ENCODE measurements at places on chromosomes 1 and 21. TPM values are rescaled to one million over a fixed set of nuclear protein-coding genes. Genes with fewer than 3 reads are reported as not detected.

The SLC5A9 gene
- polyA plus RNA-seq, result 0.08 TPM

The CD164L2 gene
- polyA plus RNA-seq, result 2.7 TPM

The OXCT2 gene
- not detected for polyA plus RNA-seq

The CDA gene
- polyA plus RNA-seq, result 44.9 TPM

The TDRD10 gene
- polyA plus RNA-seq, result not detected

The GBP3 gene
- 51.1 TPM for polyA plus RNA-seq

The CYB561D1 gene
- polyA plus RNA-seq, result 4.9 TPM

- no peak for DNase-seq
These were observed 10.5 kb downstream of the PADI3 start for GRCh38 chr1:17259233-17259873.

GRCh38 chr1:166902279-166902678 is 26.2 kb upstream of the TADA1 start:
- DNase-seq, result peak; percentile 49

DNA sequence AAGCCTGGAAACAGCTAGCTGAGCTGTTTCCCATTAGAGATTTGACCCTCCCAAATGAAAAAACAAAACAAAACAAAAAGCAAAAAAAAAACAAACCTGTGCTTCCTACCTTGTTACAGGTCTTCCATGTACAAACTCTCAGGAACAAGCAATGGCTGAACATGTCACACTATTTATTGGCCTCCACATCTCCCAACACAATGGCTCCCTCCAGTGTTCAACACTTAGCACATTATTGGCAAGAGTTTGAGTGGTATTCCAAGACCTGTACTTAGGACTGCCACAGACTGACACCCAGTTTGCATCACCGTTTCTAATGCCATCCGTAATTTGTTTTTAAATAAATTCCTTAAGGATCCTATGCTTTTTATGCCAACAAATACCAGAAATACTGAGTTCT is 195.0 kb upstream of the OLFM3 start:
- no peak for DNase-seq

- no peak for DNase-seq
These were observed 1.8 kb downstream of the TNFRSF1B start for GRCh38 chr1:12168451-12169160.

GRCh38 chr1:236491469-236492136 is 32.2 kb upstream of the LGALS8 start:
- no peak for DNase-seq

DNA sequence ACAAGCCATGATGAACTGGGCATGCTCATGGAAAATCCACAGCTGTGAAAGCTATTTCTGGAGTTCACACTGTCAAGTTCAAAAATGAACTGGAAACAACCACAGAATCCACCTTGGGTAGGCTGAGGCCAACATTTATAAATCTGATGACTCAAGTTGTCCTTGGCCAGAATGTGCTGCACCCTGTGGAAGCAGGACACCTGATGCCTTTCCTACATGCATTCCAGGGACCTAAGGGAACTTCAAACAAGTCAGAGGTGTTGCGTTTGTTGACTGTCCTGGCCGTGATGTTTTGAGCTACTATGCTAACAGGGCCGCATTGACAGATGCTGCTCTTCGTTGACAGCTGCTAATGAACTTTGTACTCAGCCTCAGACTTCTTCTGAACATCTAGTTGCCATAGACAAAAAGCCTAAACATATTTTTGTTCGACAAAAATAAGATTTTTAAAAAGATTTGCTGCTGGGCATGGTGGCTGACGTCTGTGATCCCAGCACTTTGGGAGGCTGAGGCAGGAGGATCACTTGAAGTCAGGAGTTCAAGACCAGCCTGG is 127.9 kb upstream of the SLC45A1 start:
- DNase-seq, result no peak

GRCh38 chr1:228794173-228794572 is 58.9 kb downstream of the RHOU start:
- no peak for DNase-seq

GRCh38 chr1:98557895-98558294 is 103.6 kb upstream of the SNX7 start:
- no peak for DNase-seq

GRCh38 chr21:29189353-29189752 is 58.9 kb downstream of the MAP3K7CL start:
- DNase-seq, result no peak

DNA sequence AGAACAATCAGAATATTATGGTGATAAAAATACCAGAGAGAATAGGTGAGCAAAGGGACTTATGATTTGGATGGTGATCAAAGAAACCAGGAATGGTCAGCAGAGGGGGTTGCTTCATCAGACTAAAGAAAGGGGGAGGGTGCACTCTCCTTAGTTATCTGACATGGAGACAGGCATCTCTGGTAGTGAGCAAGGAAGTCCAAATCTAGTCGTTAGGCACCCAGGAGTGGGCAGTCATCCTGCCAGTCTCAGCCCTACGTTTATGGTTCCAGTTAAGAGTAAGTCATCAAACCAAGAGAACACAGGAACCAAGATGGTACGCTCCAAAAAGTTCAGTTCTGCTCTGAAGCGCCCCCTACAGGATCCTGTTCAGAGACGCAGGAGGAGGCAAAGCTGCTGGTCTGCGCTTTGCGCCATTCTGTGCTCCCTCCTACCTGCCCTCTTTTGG is 28.6 kb downstream of the EBNA1BP2 start:
- DNase-seq, result no peak

- DNase-seq, result no peak
These were observed 1.1 kb downstream of the KRTAP10-12 start for GRCh38 chr21:44697811-44698734.

DNA sequence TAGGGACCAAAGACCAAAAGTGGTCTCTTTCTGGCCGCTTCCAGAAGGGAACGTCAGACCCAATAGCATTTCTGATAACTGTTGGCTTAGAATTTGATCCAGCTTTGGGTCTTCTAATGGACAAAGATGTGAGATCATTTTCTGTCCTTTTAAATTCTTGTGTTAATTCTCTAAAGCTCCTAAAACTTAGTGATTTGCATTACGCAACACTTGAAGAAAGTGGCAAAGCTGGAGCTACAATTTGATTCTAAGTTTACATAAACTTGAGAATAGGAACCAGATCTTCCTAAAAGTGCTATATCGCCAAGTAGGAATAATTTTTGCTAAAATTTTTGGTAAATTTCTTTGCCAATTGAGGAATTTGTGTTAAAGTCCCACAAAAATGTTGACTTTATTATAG is 21.6 kb upstream of the PLA2G4A start:
- no peak for DNase-seq

- no peak for DNase-seq
These were observed 183.5 kb downstream of the RUNX1 start for GRCh38 chr21:34865400-34866241.

- DNase-seq, result no peak
These were observed 32.1 kb downstream of the EYA3 start for GRCh38 chr1:28056129-28056925.

DNA sequence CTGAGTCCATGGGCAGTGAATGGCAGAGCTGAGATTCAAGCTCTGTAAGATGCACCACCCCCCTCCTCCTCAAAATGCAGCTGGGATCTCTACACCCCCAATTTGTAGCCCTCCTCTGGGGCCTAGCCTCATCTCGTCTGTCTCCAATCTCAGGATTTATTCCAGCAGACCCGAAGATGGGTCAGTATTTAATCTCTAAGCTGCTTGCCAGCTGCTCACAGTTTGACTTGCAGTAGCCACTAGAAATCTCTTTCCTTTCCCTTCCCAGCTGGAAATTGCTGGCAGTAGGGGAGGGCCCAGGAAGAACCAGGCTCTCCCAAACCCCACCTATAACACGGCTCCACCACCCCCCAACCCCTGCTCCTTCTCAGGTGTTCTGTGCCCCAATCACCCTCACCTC is 1.5 kb downstream of the LACTBL1 start:
- no peak for DNase-seq

DNA sequence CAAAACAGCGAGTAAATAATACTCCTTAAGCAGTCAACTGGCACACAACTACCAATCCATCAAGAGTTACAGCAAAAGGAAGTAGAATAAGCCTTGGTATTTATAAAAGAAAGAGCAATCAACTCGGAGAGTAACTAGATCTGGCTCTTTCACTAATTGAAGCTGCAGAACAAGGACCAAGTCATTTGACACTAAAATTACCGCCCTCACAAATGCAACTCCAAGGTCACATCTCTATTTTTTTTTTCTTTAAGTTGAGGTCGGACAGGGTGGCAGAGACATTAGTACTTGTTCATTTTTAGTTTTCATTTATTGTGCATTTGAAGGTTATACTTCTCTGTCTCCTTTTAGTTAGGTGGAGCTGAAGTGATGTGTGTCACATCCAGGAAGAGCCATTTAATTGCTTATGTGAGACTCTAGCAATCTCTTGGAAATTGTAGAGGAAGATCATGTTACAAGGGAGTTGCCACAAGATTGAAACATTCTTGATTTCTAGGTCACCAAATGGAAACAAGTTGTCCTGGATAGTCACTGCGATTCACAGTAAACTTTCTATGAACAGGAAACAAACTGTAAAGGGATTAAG is 138.1 kb upstream of the ADAMTS5 start:
- no peak for DNase-seq
